ENCODE measurements at places on chromosomes 3 and 15. TPM values are rescaled to one million over a fixed set of nuclear protein-coding genes. Genes with fewer than 3 reads are reported as not detected.

The SAMD7 gene
- polyA plus RNA-seq = not detected

- no peak for DNase-seq
Measured at GRCh38 chr15:73517566-73517965, 74.6 kb downstream of the REC114 start.

DNA sequence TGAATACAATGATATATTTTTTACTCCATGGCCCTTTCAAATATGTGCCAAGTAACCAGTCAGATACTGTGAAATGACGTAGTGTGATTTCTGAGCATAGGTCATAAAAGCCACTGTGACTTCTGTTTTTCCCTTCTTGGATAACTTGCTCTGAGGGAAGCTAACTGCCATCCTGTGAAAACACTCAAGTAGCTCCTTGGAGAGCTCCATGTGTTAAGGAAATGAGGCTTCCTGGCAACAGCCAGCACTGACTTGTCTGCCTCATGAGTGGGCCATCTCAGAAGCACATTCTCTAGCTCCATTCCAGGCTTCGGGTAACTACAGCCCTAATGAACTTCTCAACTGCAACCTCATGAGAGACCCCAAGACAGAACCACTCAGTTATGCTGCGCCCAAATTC, 9.5 kb upstream of the CCDC80 start:
- no peak for DNase-seq

The LTK gene
- polyA plus RNA-seq = 0.06 TPM

DNA sequence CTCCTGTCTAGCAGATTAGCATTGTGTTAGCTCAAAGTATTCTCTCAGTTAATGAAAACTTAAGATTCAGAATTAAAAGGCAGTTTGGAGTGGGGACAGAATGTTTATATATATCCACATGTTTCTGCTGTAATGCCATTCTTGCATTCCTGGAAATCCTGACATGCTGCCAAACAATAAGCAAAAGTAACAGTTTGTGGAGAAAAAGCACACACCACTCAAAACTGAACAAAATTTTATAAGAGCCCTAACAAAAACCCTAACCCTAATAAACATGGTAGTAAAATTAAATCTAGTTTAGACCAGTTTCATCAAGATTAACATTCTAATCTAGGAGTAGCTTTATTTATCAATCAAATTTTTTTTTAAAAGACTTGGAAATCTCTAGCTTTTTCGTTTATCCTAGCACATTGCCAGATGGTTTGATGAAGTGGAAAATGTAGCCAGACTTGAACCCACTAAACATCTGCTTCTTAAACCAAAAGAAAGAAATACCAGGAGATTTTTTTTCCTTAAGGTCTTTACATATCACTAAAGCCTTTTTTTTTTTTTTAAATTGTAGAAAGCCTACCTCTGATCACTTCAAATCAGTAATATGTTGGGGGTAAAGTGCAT, 3.7 kb downstream of the TCAIM start:
- no peak for DNase-seq

Data from H1 (cell line).